ENCODE measurements at places on chromosomes 6 and 20.

DNA sequence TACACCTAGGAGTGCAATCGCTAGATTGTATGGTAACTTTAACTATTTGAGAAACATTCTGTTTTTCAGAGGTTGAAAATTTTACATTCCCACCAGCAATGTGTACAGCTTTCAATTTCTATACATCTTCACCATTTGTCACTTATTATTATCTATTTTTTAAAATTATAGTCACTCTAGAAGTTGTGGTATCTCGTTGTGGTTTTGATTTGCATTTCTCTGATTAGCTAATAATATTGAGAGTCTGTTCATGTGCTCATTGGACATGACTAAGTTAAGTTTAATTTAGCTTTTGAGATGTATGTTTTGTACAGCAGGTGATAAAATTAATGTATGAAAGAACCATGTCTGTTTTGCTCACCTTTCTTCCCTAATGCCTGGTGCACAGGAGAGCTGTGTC is 34.8 kb upstream of the PLCB1 start:
- no peak for DNase-seq

DNA sequence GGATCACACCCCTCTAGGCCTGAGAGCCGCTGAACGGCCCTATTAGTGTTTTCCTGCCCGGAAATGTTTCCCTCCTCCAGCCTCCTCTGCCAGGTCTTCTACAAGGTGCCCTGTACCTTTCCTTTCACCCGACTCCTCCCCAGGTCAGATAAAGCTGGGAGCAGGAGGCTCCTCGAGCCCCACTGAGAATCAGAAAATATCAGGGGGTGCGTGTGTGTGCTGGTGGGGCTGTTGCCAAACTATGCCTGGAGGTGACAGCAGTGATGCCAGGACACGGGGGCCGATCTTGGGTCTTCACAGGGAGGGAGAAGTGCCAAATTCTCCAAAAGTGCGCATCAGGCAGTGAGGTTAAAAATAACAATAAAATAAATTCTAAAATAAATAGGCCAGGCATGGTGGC is 222.8 kb upstream of the RREB1 start:
- no peak for DNase-seq

GRCh38 chr20:24916412-24916811 is 32.7 kb upstream of the CST7 start:
- DNase-seq: no peak

DNA sequence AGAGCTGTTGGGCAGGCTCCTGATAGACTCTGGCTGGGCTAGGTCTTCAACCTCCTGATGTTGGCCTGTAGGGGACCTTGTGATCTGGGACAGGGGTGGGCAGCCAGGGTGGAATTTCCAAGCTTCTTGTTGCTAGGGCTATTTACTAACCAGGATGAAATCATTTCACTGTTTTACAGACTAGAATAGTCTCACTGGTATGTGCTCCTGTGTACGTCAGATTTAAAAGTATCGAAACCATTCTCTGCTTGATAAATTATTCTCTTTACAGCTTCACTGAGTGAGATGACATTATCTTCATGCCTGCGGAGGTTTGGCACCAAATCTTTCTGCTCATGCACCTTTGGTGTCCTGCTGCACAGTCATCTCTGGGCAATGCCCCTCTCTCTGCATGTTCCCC is 10.9 kb downstream of the EDN1 start:
- no peak for DNase-seq

DNA sequence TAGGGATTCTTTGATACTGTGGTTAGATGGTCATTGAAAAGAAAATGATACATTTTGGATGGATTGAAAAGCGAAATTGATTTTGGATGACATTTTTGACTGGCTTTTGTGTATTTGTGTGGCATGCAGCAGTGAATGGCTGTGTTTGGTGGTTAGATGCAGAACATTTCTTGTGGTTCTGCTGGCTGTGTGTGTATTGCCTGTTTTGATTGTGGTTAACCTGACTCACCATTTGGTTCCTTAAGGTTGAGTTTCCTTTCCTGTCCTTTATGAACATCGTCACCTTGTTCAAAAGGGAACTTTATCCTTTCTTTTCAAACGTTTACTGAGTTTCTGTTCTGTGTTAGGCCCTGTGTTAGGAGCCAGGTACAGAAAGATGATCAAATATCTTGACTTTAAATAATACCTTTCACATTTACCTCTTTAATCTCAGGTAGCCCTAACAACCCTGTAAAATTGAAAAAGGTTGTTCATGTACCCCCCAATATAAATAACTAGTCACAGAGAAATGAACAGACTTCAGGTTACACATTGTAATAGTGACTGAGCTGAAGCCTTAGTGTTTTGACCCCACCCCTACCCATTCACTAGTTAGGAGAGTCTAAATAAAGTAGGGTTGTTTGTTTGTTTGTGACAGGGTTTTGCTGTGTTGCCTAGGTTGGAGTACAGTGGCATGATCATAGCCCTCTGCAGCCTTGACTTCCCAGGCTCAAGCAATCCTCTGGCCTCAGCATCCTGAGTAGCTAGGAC is 23.8 kb downstream of the ANKS1A start:
- no peak for DNase-seq

GRCh38 chr20:55540486-55540885 is 464.8 kb downstream of the CBLN4 start:
- no peak for DNase-seq

DNA sequence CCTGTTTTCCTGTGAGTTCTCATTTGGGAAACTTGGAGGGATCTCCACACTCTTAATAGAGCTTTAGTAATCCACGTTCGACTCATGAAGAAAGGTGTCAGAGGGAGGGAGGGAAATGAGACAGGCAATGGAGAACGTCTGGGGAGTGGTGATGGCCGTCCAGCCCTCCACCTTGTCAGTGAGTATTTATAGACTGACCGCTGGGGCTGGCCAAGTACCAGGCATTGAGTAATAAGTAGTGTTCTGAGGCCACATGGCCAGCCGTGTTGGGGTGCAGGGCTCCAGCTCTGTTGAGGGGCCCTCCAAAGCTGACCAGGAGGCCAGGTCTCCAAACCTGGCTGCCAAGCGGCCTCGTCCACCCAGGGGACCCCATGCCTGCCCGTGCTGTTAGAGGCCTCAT is 11.3 kb upstream of the DSN1 start:
- no peak for DNase-seq

DNA sequence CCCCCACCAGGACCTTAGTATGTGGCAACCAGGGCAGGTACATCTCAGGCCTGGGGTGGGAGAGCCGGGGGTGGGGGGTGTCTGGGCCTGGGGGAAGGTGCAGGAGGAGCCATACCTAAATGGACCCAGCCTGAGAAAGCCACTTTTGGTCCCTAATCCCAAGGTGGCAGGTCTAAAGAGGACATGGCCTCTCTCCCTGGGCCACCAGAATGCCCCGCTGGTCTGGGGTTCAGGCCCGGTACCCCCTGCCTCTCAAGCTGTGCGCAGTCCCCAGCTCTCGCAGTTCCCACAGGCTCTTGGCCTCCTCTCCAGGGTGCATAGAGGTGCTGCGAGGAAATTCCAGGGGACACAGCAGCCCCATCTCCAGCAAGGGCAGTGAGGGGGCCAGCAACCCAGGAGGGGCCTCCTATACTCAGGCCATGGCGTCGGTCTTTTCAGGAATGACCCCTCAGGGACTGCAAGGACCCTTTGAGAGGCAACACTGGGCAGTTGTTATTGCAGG is 1.1 kb upstream of the AVP start:
- no peak for DNase-seq

DNA sequence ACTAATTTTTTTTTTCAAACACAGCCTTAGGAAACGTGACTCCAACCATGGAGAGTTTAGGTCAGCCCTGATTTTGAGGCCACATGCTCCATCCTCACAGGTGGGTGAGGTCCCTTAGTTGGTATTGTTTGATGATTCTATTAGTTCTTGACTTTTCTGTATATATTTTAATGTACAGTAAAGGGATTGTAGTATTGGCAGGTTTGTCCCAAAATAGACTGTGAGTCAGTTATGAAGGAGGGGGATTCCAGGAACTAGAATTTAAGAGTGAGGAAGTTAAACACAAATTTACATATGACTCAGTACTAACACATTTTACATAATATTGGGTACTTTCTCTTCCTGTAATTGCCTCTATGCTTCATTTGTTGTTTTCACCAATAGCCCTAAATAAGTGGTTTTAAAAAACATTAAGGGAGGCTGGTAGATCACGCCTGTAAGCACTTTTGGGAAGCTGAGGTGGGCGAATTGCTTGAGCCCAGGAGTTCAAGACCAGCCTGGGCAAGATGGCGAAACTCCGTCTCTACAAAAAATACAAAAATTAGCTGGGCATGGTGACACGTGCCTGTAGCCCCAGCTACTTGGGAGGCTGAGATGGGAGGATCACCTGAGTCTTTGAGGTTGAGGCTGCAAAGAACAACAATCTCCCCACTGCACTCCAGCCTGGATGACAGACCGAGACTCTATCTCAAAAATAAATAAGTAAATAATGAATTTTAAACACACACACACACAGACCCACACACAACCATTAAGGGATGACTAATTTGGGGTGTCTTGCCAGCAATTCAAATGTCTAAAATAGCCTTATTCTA is 81.8 kb downstream of the SGK1 start:
- peak; percentile 51 for DNase-seq

GRCh38 chr6:105560611-105561066 is 157.8 kb upstream of the PREP start:
- no peak for DNase-seq

- DNase-seq: no peak
Measured at GRCh38 chr6:9126878-9127560, 691.7 kb upstream of the SLC35B3 start.

DNA sequence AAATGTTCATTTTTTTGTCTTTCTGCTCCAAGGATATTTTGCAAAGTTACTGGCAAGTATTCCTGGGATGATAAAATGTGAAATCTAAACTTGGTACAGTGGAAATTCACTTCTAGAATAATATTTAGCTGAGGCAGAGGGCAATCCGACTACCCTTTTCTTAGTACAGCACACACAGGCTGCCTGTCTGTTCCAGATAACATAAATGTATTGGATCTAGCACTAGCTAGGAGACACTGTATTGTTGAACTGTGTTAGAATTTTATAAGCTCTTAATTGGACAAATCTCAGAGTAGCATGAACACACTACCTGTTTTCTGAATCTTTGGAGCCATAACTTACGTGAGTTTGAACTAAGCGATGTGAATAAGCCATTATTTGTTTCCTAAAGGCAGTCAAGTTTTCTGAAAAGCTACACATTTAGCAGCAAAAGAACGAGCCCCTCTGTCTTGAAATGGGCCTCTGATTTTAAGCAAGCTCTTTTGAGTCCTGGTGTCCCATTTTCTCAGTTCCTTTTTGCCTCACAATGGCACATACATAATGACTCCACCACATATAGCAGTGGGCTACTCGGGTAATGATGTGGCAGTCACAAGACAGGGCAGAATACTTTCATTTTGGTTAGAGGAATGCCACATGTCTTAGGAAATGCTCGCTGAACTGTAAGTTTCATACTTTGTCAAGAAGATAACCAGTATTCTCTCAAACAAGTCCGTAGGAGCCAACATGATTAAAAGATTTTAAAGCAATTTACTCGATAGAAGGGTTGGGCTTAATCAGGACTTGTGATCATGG is 116.5 kb upstream of the ESR1 start:
- DNase-seq: peak; percentile 62

DNA sequence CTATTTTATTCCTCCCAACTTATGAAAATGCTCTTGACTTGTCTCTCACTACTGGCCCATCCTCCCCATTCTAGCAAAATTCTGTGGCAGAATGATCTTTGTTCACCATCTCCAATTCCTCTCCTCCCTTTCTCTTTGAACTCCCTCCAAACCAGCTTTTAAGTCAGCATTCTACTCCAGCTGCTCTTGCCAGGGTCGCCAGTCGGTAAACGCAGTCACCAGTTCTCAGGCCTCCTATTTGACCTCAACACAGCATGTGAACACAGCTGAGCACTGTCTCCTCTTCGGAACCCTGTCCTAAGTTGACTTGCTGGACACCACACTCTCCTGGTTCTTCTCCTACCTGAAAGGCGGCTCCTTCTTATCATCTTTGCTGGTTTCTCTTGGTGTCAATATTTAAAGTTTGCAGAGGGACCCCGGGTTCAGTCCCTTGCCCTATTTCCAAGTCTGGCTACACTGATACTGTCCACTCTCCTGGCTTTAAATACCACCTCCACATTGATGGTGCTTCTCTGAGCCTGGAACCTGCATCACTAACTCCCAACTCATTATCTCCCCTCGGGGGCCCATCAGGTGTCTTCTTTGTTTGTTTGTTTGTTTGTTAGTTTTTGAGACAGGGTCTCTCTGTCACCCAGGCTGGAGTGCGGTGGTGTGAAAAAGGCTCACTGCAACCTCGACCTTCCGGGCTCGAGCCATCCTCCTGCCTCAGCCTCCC is 27.4 kb downstream of the GDAP1L1 start:
- no peak for DNase-seq

- DNase-seq: no peak
Measured at GRCh38 chr20:6333110-6333509, 210.3 kb upstream of the FERMT1 start.
